ENCODE measurements at places on chromosomes 12 and 14.

DNA sequence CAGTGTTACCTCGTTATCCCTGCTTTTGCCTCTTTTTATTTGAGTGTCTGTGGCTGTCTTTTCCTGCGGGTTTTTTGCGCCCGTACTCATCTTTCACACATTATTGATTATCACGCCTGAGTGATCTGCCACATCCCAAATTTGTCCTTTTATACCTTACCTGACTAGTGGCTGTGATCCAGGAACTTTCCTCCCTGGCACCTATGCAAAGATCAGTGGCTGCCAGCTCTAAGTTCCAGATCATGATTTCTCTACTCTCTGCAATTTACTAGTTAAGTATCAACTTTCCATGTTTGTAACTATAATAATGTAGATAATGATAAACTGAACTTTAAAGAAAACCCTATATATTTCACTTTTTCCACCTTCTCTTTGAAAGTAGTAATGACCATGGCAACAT is 36.9 kb downstream of the PLEKHA5 start:
- no peak for DNase-seq

DNA sequence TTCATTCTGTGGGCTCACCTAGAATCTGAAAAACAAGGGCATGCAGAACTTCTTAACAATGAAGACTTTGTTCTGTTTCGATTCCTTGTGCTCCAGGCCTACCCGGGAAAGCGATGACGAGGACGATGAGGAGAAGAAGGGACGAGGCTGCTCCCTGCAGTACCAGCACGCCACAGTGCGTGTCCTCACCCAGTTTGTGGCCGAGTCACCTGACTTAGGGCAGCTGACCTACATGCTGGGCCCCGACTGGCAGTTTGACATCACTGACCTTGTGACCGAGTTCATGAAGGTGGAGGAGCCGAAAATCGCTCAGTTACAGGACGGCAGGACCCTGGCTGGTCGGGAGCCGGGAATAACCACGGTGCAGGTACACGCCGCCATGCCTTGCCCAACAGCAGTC is 585.4 kb downstream of the AACS start:
- no peak for DNase-seq

- DNase-seq, result no peak
Observed at GRCh38 chr14:93787465-93788292, 606 bp downstream of the PRIMA1 start.

- DNase-seq, result peak; percentile 73
Observed at GRCh38 chr14:84442521-84442920, 1087.4 kb upstream of the FLRT2 start.

- DNase-seq, result no peak
Observed at GRCh38 chr12:25926536-25926935, 31.9 kb upstream of the RASSF8 start.

DNA sequence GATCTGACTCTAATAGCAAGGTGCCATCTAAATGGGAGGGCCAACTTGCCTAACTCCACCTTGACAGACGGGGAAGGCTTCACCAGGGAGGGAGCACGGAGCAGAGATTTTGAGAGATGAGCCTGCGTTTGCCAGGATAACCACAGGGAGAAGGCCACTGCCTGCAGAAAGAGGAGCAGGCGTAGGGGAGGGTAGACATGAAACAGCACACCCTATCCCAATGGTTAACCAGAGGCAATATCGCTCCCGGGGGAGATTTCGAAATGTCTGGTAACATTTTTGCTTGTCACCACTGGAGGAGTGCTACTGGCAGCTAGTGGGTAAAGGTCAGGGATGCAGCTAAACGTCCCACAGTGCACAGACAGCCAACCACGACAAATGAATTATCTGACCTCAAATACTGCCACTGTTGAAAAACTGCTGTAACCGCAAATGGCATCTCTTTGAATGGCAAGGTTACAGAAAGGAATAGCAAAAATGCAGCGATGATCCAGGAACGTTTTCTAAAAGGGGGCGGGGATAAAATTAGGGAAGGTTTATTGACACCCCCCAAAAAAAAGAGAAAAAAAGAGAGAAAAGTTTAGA is 126.0 kb upstream of the ATF7IP start:
- DNase-seq, result no peak

DNA sequence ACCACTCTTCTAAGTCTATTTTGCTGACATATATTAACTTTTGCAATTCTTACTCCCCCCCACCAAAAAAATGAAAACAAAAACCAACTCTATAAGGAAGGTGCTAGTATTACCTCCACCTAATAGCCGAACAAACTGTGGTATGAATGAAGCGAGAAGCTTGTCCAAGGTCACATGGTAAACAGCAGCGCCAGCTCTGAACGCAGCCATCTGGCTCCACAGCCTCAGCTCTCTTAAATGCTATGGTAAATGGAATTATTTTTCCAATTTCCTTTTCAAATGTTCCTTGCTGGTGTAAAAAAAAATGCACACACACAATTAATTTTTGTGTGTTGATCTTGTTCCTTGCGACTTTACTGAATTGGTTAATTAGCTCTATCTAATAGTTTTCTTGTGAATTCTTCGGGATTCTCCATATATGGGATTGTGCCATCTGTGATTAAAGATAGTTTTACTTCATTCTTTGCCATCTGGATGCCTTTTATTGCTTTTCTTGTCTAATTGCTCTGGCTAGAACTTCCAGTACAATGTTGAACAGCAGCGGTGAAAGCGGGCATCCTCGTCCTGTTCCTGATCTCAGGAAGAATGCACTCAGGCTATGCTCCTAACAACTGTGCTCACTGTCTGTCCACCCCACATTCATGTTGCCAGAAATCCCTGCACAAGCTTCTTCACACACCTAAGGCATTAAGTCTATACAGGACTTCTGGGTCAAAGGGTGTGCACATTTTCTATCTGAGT is 10.7 kb upstream of the C12orf76 start:
- DNase-seq, result no peak

- DNase-seq, result no peak
Observed at GRCh38 chr12:91113621-91114020, 2.3 kb upstream of the LUM start.

DNA sequence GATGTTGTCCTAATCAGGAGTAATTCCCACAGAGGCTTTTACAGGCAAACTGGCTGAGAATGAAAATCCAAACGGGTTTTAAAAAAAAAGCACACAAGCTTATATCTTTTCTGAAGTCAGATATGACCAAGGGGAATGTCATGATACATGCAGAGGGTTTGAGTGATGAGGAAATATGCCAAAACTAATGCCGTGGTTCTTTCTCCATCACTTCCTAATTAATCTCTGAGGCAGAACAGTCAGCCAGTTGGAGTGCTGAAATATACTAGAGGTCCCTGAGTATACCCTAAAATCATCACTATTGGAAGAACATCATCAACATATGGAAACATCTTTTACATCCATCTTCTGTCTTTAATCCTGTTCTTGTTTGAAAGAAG is 160.8 kb upstream of the FAR2 start:
- no peak for DNase-seq

DNA sequence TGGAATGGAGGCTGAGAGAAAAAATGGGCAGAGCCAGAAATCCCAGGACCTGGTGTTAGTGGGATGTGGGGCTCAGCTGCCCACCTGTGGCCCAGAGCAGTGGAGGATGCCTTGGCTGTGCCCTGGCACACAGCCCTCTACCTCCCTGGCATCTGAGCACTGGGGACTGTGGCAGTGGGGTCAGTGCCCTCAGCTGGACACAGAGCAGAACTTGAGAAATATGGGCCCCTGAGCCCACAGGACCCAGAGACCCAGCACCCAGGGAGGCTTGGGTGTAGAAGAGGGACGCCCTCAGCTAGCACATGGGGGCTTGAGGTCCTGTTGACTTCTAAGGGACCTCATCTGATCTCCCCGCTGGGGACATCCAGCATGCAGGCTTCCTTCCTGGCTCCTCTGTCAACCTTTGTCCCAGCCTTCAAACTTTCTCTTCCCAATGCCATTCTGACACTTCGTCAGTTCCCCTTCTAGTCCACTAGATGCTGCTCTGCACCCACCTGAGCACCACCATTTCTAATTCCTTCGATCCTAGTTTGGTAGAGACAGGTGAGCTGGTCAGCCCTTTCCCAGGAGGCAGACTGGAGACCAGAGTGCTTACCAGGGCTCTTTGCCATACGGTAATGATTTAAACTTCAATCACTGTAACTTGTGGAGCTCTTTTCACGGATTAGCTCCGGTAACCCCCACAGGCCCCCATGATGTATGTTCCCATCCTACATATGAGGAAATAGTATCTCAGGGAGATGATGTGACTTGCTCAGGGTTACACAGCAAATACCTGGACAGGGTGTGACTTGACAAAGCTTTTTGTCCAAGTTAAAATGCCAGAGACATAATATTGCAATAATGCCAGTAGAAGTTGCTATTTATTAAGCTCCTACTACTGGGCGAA is 143.7 kb downstream of the ASCL4 start:
- peak; percentile 58 for DNase-seq

- peak; percentile 52 for DNase-seq
Observed at GRCh38 chr14:59679872-59680271, 103.3 kb upstream of the CCDC175 start.

DNA sequence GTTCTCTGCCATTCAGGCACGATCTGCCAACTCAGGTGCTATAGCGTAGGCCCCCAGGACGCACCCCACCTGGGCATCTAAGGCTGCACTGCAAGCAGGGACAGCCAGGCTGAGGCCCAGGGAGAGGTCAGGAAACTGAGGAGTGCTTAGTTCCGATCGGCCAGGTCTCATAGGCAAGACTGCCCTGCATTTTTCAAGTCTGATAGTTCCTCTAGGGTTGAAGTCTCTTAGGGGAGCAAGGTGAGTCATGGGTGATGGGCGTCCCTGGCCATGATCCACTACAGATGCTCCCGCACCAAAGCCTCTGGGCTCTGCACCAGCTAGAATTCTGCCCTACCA is 13.2 kb downstream of the NOPCHAP1 start:
- no peak for DNase-seq

GRCh38 chr14:42374332-42374731 is 767.7 kb downstream of the LRFN5 start:
- no peak for DNase-seq

DNA sequence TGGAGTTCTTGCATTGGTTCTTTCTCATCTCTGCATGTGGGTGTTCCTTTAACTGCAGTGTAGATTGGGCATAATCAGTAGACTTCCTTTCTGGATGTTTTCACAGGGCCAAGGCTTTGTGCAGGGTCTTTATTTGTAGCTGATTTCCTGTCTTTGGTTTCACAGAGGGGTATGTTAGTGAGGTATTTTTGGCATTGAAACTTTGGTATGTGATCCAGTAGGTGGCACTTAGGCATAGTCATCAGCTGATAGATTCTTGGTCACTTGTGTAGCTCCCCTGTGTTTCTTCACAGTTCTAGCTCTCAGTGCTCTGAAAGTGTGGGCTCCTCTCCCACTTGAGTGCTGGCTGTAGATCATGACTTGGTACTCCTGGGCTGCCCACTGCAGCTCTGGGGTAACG is 52.7 kb upstream of the LMO3 start:
- DNase-seq, result no peak

DNA sequence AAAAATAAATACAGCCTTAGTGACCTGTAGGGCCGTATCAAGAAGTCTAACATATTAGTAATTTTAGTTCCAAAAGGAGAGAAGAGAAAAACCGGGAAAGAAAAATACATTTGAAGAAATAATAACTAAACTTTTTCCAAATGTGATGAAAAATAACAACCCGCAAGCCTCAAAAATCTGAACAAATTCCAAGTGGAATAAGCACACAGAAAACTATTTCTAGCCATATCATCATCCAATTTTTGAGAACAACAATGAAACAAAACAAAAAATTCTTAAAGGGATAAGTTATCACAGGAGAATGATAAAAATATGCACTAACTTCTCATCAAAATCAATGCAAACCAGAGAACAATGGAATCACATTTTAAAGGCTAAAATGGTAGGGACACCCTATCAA is 198.1 kb upstream of the PLXNC1 start:
- DNase-seq, result no peak

GRCh38 chr12:101642115-101643067 is 47.6 kb downstream of the MYBPC1 start:
- DNase-seq, result no peak

DNA sequence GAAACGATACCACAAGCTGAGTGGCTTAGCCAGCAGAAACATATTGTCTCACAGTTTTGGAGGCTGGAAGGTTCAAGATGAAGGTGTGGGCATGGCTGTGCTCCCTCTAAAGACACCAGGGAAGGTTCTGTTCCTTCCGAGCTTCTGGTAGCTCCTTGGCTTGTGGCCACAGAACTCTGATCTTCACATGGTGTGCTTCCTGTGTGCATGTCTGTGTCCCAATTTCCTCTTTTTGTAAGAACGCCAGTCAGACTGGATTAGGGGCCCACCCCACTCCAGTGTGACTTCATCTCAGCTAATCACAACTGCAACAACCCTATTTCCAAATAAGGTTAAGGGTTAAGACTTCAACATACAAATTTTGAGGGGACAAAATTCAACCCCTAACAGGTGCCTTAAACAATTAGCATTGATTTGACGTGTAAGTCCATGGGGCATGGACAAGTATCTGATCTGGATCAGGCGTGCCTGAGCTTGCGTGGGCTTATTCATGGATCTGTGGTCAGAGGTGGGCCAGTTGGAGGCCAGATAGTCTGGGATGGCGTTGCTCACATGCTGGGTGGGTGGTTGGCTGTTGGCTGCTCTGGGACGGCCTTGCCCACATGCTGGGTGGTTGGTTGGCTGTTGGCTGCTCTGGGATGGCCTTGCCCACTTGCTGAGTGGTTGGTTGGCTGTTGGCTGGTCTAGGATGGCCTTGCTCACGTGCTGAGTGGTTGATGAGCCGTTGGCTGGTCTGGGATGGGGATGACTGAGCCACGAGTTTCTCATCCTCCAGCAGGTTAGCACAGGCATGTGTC is 88.5 kb downstream of the LGMN start:
- no peak for DNase-seq

- DNase-seq, result no peak
Observed at GRCh38 chr14:73903028-73903427, 16.4 kb downstream of the ZNF410 start.

DNA sequence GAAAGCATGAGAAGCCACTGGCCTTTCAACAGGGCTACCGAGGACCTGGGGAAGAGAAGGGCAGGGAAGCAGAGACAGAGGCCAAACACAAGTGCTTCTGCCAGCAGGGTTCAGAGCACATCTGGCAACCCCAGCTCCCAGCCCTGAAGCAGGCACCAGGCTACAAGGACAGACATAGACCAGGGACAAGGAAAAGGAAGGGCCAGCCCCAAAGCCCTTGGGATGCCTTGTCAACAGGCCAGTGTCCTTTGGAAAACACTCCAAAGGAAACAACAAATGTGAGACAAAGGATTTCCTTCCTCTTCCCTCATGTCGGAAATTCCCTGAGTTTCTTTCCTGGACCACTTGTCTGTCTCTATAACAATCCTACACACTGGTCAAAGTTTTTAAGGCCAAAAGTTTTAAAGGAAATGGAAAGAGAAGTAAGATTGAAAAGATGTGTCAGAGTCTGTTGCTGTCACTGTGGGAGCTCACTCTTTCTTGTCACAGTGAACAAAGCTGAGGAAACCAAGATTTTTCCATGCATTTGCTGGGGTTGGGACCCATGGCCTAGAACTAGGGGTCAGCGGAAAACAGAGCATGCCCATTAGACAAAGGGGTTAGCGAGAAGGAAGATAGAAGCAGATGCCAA is 59.4 kb downstream of the TTC9 start:
- no peak for DNase-seq

- DNase-seq, result no peak
Observed at GRCh38 chr12:82651489-82651888, 35.2 kb upstream of the TMTC2 start.

Measured in NCI-H2081 (cell line).